ENCODE measurements at places on chromosomes 7 and 10.

DNA sequence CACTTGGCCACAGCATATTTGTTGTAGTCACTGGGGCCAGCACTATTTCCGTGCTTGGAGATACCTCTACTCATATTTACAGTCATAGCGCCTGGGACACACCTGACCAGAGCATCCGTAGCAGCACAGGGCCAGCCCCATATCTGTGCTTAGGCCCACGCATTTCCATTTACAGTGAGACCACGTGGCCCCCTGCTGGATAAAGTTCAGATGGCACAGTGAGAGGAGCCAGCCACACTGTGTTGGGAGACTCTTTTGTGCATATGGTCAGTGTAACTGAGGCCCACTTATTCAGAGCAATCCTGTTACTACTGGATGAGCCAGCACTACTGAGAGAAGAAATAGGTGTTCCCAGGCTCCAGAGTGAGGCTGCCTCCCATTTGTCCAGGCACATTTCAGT lies 455.3 kb downstream of the REEP3 start:
- no peak for DNase-seq

DNA sequence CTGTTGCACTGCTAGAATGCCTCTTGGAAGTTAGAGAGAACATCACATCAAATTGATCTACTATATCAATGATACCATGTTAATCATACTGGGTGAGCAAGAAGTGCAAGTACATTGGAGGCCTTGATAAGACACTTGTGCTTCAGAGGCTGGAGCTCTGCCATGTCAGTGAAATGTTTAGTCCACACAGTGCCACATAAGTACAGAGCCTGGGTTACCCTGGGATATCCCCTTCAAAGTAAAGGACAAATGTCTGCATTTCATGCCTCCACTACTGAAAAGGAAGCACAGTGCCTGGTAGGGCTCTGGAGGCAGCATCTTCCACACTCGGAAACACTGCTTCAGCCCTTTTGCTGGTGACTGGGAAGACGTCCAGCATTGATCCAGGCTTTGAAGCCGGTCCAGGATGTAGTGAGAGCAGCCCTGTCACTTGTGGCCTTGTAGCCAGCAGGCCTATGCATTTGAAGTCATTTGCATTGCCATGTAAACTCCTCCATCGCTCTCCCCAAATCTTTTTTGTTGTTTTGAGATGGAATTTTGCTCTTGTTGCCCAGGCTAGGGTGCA lies 15.7 kb upstream of the STN1 start:
- no peak for DNase-seq

DNA sequence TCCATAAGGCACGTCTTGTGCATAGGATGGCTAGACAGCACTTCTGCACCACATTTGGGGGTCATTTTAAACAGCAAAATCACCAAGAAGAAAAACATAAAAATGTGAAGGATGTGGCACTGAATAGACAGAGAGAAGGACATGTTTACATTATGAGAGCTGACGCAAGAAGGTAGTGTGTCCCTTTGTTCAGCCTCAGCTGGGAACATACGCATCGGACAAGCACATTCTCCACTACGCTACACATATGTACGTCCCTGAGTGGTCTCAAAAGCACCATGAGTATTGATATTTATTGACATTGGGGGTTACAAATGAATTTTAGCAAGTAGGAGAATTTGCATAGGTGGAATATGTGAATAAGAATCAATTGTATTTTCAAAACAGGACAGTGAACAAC lies 20.2 kb downstream of the DDC start:
- DNase-seq: no peak

DNA sequence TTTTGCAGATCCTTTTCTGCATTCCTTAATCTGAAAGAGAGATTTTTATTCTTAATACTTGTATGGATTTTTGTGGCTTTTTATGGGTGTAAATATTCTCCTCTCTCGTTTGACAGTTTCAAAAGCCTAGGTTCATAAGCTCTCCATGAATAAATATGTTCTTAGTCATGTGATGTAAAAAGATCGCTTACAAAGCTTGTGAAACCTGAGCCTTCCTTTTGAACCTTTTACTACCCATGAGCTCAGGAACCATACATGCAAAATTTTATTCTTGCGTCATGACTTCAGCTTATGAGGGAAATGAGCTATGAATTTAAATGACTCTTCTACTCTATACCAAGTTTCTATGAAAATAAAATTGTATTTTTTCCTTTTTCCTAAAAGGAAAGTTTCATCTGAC lies 98.7 kb downstream of the POLL start:
- DNase-seq: no peak

DNA sequence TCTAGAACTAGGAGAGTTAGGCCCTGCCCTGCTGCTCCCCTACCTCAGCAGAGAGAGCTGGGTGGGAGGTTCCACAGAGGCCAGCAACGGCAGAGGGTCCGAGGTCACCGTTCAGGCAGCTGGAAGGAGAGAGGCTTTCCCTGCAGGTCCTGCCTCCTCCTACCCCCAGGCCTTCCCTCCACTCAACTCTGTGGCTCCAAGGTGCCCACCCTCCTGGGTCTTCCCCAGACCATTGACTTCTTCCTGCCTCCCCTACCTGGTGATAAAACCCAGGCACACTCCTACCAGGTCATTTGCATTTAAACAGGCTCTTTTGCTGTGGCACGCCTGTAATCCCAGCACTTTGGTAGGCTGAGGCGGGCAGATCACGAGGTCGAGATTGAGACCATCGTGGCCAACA lies 515.3 kb upstream of the FOXK1 start:
- no peak for DNase-seq

DNA sequence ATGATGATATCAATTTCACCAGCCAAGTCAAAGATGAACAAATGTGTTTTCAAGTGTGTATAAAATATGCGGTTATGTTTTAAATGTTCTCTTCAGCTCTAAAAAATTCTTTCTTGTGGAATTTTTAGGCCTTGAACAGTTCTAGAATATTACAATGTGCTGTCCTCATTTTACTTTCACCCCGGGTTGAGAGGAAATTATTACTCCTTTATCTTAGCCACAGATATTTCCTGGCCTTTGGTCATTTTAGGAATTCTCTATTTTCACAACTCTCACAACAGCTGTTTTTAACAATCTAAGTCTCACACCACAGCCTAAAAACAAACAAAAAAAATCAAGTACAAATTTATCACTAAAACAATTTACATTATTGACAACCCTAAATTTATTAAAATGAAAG lies 112.2 kb upstream of the HGF start:
- DNase-seq: no peak

DNA sequence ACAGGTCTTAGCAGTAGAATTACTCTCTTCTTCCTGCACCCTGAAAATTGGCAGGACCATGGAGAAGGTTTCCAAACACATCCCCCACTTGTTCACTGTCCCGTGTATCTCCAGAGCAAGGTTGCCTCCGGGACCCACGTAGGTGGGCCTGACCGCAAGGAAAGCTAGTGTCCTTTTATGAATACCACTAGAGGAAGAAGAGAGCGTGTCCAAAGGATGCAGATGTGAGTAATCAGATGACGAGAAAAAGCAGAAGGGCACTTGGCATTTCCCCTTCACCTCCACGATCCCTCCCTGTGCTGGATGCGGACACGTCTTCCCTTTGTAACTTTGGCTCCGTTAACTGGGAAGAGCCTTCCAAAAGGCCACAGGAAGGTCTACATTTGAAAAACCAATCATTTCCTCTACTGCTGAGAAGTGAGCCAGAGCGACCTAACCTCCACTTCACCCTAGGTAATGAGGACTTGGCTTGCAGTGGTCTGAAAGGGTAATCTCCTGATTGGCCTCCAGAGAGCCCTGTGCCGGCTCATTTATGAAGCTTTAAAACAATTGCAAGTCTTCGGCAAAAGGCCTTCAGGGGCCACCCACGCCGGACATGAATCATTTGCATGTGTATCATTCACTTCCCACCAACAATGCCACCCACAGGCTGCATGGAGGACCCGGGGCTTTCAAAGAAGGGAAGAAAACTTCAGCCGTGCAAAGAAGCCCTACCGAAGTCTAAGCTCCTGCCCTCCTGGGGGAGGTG lies 55.4 kb downstream of the LYZL1 start:
- DNase-seq: no peak

DNA sequence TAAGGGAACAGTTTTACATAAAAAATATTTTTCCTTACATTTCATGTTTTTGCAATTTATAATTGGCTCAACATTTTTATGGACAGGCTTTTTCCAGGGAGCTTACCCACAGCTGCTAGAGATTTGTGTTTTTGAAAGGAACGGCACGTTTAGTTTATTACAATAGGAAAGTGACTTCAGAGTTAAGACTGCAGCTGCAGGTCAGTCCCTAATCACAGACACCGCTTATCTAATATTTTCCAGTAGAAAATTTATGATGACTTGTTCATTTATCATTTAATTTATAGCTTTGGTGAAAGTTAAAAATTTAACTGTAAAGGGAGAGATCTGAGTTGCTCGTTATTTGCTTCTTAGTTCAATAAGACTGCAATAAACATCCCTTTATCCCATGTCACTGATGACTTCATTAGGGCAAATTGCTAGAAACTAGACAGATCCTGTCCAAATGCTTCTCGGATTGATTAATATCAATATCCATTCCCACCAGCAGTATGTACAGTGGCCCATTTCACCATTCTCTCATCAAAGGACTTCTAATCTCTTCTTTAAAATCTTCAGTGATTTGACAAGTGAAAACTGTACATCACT lies 97.0 kb upstream of the ODAD2 start:
- DNase-seq: no peak

DNA sequence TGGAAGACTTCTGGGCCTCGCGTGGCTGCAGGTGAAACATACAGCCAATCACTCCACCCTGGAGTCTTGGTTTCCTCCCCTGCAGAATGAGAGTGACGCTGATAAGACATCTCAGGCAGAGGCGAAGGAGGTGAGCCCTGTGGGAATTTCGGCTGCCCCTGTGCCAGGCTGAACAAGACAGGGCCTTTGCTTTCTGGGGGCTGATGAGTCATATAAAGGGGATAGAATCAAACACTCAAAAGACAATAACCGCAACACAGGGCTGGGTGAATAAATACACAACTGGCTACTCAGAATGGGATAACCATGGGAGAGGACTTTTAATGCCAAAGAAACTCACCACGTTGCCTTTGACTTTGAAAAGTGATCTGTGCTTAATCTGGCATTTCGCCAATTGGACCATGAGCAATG lies 143.8 kb downstream of the KCNMA1 start:
- no peak for DNase-seq

DNA sequence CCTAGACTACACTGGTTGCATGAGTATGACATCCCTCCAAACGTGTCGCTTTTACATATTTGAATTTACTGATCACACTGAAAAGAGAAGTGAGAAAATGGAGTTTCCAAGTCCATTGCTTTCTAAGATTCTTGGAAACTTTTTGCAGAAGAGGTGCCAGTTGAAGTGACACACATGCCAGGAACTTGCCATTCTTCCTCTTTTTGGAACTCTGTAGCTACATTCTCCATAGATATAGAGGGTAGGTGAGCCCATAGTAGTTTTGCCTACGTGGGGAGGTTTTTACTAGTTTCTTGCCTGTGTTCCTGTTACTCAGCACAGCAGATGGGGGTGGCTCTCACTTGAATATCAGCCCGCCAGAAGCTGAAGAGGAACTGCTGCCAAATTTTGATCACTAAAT lies 286.6 kb upstream of the NRP1 start:
- DNase-seq: no peak

GRCh38 chr7:157003756-157004520 lies 6.5 kb downstream of the MNX1 start:
- no peak for DNase-seq

DNA sequence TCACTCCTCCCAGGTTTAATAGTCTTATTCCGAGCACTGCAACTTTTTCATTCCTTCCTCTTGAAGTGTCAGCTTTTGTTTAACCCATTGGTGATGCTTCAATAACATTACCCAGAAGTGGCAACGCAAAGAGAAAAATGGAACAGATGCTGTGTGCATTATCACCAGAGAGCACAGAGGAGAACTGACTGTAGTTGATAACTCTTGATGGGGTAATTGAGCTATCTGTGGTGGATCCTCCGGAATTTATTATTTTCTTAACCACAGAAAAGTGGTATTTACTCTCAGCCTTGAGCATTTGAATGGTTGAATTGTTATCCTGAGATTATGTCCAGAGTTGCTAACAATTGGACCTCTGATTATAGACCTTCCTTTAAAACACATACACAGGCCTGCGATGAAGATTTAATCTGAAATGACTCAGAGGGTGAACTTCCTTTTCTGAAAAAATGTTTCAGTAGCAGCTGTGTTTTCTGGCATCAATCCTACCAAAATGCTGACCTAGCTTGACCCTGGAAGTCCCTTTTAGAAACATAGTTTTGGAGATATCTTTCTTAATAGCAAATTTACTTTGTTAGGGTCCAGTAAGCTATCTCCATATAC lies 1584.4 kb upstream of the LRRTM3 start:
- no peak for DNase-seq

DNA sequence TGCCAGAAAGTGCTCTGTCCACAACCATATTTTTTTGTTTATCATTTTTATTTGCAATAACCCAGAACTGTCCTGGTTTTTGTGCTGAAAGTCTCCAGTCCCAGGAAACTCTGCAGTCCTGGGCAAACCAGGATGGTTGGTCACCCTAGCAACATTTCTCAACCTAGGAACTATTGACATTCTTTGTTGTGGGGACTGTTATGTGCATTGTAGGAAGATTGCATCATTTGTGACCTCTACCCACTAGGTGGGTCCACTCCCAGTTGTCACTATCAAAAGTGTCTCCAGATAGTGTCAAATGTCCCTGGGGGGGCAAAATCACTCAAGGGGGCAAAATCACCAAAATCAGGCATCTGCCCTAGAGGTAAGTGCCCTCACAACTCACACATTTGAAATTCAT lies 14.0 kb upstream of the SRI start:
- no peak for DNase-seq

GRCh38 chr7:22082553-22082885 lies 136.8 kb upstream of the CDCA7L start:
- peak; percentile 4 for DNase-seq

DNA sequence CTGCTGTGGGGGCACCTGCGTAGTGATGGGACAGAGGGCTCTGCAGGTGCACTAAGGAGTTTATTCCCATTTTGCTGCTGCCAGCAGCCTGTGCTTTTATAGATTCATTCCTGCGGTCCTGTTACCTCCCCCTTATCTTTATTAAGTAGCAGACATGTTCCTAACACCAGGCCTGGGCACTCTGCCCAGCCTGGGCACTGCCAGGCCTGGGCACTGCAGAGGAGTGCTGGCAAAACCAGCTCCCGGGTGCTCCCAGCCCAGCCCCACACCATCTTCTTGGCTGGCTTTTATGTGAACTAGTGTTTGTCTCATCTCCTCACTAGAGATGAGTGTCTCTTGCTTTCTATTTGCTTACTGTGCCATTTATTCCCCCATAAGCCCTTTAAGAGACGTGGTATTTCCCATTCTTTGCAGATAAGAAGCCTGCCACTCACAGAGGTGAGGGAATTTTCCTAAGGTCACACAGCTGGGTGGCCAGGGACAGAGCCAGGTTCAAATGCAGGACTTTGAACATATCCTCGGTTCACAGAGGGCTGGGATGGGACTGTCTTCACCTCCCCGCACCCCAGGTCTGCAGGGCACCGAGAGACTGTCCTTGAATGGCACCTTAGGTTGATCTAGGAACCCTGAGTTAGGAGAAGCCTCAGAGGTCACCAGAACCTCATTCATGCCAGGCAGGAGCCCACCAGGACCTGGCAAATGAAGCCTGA lies 14.6 kb upstream of the DRGX start:
- DNase-seq: no peak
